ENCODE measurements at places on chromosomes 16 and 17. TPM values are rescaled to one million over a fixed set of nuclear protein-coding genes. Genes with fewer than 3 reads are reported as not detected.

DNA sequence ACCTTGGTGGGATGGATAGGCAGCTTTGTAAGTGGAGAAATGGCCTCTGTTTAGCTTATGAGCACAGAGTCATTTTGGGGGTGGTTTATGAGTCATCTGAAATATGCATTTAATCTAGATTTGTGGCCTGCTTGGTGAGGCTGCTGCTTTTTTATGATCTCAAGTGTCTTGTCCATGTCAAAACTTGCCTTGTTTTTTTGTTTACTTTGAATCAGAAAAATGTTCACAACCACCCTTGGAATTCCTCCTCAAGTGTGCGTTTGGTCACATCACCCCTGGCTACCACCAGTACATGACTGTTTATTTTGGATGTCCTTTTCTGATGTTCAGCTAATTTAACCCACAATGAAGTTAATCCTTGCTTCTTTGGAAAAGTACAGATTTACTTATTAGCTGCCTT is 64.6 kb downstream of the FTO start:
- no peak overlapping the region for H3K4me3 ChIP-seq
- DNase-seq, result no peak
- H3K36me3 ChIP-seq, result no peaks in the 10 kb centered on the region
- no peak overlapping the region for H3K27ac ChIP-seq
- 0 out of 2 replicates have a peak, but pooled peaks cover 4% of the 10 kb centered on the region for H3K4me1 ChIP-seq
- H3K27me3 ChIP-seq, result no peaks in the 10 kb centered on the region

DNA sequence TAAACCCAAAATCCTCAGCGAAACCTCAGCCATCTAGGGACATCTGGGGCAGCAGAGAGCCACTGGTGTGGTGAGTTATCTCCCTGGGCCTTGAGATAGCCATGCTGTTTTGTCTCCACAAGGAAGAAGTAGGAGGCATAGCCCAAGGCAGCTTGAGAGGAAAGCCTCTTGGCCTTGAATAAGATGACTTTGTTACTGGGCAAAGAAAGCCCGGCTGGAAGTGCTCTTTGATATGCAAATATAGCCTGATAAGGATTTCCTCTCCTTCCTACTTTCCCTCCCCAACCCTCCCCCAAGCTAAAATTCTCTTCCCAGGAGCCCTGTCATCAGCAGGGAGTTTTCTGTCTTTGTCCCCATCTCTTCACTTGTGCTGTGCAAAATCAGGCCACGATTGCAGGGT is 694.4 kb downstream of the MAF start:
- H3K4me3 ChIP-seq, result 0 out of 2 replicates have a peak overlapping the region, but pooled peaks have one; percentile 11
- no peaks in the 10 kb centered on the region for H3K27me3 ChIP-seq
- no peak overlapping the region for H3K27ac ChIP-seq
- H3K36me3 ChIP-seq, result no peaks in the 10 kb centered on the region

GRCh38 chr17:1475321-1475854 is 17.1 kb downstream of the MYO1C start:
- DNase-seq, result no peak
- H3K4me3 ChIP-seq, result no peak overlapping the region
- no peaks in the 10 kb centered on the region for H3K27me3 ChIP-seq
- peaks cover 5% of the 10 kb centered on the region for H3K4me1 ChIP-seq

DNA sequence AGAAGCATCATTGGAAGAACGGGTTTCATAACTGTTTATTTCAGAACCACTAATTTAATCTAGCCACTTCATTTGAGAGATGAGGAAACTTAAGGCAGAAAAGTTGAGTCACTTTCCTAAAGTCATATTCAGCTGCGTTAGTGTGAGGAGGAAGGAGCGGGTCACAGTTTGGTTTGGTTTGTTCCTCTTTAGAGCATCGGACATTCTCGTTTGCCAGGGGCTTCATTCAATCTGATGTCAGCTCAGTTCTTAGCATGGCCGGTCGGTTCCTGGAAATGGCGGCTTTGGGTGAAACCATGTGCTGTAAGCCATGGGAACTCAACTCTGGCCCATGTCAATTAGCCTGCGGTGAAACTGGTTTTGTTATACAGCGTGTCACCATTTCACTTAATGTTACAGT is 186.5 kb downstream of the LGALS9B start:
- no peak overlapping the region for H3K27ac ChIP-seq
- no peaks in the 10 kb centered on the region for H3K4me1 ChIP-seq
- DNase-seq, result no peak

Gene PRSS33
- 1.4 TPM for total RNA-seq

Gene NACA2
- total RNA-seq, result not detected

GRCh38 chr16:1794908-1795666 is 1.6 kb upstream of the IGFALS start:
- no peaks in the 10 kb centered on the region for H3K27me3 ChIP-seq
- no peak for DNase-seq
- H3K36me3 ChIP-seq, result no peaks in the 10 kb centered on the region
- no peak overlapping the region for H3K4me3 ChIP-seq

Gene CKLF
- 15.7 TPM for total RNA-seq

Gene GLTPD2
- total RNA-seq, result 1.3 TPM

- H3K27ac ChIP-seq, result peak overlapping the region; percentile 93
- DNase-seq, result peak; percentile 52
- peaks cover 34% of the 10 kb centered on the region for H3K36me3 ChIP-seq
- H3K27me3 ChIP-seq, result no peaks in the 10 kb centered on the region
- H3K4me1 ChIP-seq, result peaks cover 9% of the 10 kb centered on the region
- peak overlapping the region; percentile 75 for H3K4me3 ChIP-seq
Observed at GRCh38 chr16:14628806-14629611, 1.1 kb downstream of the PARN start.

Gene SMTNL2
- total RNA-seq, result 4.3 TPM

Gene TBC1D28
- total RNA-seq, result not detected

GRCh38 chr17:21573961-21574610 is 118.2 kb upstream of the KCNJ18 start:
- no peaks in the 10 kb centered on the region for H3K27me3 ChIP-seq
- H3K4me3 ChIP-seq, result no peak overlapping the region
- H3K4me1 ChIP-seq, result no peaks in the 10 kb centered on the region
- no peaks in the 10 kb centered on the region for H3K36me3 ChIP-seq
- no peak for DNase-seq

All from GM23338 (cell line).